ENCODE measurements at places on chromosomes 11 and 22. TPM values are rescaled to one million over a fixed set of nuclear protein-coding genes. Genes with fewer than 3 reads are reported as not detected.

DNA sequence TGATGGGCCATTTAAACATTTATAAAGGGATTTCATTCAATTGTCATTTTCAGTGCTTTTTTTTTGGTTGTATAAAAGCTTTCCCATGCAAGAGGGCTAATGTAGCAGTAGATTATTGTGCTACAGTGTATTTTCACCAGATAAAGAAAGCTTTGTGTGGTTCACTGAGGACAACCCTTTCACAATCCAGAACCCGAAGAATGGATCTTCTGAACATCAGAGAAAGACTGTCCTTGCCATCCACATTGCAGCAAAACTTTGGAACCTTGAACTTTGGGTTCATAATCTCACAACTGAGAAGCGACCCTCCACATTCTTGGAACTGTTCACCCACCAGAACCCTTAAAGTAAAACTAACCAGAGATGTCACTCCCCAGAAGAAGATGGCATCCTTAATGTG, 9.3 kb downstream of the APOBEC3H start:
- H3K4me1 ChIP-seq: no peaks in the 10 kb centered on the region
- no peak for DNase-seq
- H3K27ac ChIP-seq: no peak overlapping the region
- H3K27me3 ChIP-seq: no peaks in the 10 kb centered on the region

DNA sequence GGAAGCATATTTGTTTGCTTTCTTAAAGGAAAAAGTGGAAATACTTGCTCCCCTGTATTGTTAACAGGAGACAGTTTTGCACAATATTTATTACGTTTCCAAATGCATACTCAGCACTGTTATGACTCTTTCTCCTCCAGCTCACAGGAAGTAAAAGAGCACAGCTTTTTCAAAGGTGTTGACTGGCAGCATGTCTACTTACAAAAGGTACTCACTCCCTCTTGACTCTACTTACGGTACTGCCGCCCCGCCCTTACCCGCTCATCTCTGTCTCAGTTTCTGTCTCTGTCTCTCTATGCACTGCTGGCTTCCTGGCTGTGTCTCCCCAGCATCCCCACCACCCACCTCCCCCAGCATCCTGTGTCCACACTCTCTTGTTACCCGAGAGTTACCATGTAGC, 32.2 kb upstream of the MYO18B start:
- DNase-seq: no peak
- H3K27ac ChIP-seq: no peak overlapping the region
- no peaks in the 10 kb centered on the region for H3K27me3 ChIP-seq
- no peak overlapping the region for H3K4me3 ChIP-seq
- peaks cover 12% of the 10 kb centered on the region for H3K36me3 ChIP-seq
- no peaks in the 10 kb centered on the region for H3K4me1 ChIP-seq

- no peak overlapping the region for H3K4me3 ChIP-seq
- no peaks in the 10 kb centered on the region for H3K36me3 ChIP-seq
- H3K27ac ChIP-seq: peak overlapping the region; percentile 22
- no peaks in the 10 kb centered on the region for H3K27me3 ChIP-seq
These were observed 57.6 kb upstream of the CRYBB3 start for GRCh38 chr22:25142102-25142501.

DNA sequence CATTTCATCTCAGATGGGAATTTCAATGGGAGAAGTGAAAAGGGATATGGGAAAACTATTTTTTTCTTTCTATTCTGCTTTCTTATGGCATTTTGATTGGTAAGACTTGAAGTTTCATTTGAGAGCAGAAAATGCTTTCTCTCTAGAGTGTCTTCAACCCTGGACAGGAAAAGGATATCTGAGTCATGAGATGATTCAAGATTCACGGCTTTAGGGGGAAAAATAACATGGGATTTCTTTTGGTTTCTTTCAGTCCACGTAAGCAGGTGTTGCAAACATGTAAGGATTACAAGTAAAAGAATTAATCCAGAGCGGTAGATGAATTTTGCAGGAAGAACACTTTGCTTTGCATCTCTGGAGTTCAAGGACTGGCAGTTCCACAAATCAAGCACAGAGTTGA, 1001.0 kb upstream of the TENM4 start:
- no peak overlapping the region for H3K27ac ChIP-seq
- no peak for DNase-seq
- no peak overlapping the region for H3K4me3 ChIP-seq
- no peaks in the 10 kb centered on the region for H3K36me3 ChIP-seq
- no peaks in the 10 kb centered on the region for H3K27me3 ChIP-seq
- no peaks in the 10 kb centered on the region for H3K4me1 ChIP-seq

The CRYBB3 gene
- 0.50 TPM for total RNA-seq

The CARD16 gene
- total RNA-seq: 23.0 TPM

- DNase-seq: no peak
- peaks cover 13% of the 10 kb centered on the region for H3K4me1 ChIP-seq
- H3K27ac ChIP-seq: no peak overlapping the region
- no peaks in the 10 kb centered on the region for H3K36me3 ChIP-seq
- no peaks in the 10 kb centered on the region for H3K27me3 ChIP-seq
- H3K4me3 ChIP-seq: no peak overlapping the region
These were observed 3.4 kb upstream of the RASD2 start for GRCh38 chr22:35537232-35537631.

The SYCE3 gene
- total RNA-seq: 7.2 TPM

The TCN1 gene
- total RNA-seq: not detected

- H3K4me3 ChIP-seq: no peak overlapping the region
- no peaks in the 10 kb centered on the region for H3K36me3 ChIP-seq
- no peaks in the 10 kb centered on the region for H3K4me1 ChIP-seq
- no peaks in the 10 kb centered on the region for H3K27me3 ChIP-seq
- H3K27ac ChIP-seq: no peak overlapping the region
These were observed 248.8 kb downstream of the RAB38 start for GRCh38 chr11:87926250-87926970.

GRCh38 chr22:22397292-22397870, 111.2 kb downstream of the ZNF280B start:
- peak overlapping the region; percentile 59 for H3K27ac ChIP-seq
- no peaks in the 10 kb centered on the region for H3K36me3 ChIP-seq
- no peak overlapping the region for H3K4me3 ChIP-seq
- peaks cover 4% of the 10 kb centered on the region for H3K4me1 ChIP-seq

The LYVE1 gene
- 457 TPM for total RNA-seq

- no peak for DNase-seq
- no peaks in the 10 kb centered on the region for H3K4me1 ChIP-seq
- H3K36me3 ChIP-seq: no peaks in the 10 kb centered on the region
These were observed 8.1 kb upstream of the MOB2 start for GRCh38 chr11:1494650-1495049.

GRCh38 chr11:80816966-80817365, 1376.1 kb upstream of the TENM4 start:
- no peak overlapping the region for H3K27ac ChIP-seq
- no peak for DNase-seq
- no peaks in the 10 kb centered on the region for H3K4me1 ChIP-seq
- H3K36me3 ChIP-seq: no peaks in the 10 kb centered on the region
- no peak overlapping the region for H3K4me3 ChIP-seq
- no peaks in the 10 kb centered on the region for H3K27me3 ChIP-seq

GRCh38 chr22:33555814-33556522, 364.3 kb downstream of the LARGE1 start:
- no peaks in the 10 kb centered on the region for H3K27me3 ChIP-seq
- no peak for DNase-seq
- H3K27ac ChIP-seq: no peak overlapping the region

The TAGLN gene
- total RNA-seq: 935 TPM

DNA sequence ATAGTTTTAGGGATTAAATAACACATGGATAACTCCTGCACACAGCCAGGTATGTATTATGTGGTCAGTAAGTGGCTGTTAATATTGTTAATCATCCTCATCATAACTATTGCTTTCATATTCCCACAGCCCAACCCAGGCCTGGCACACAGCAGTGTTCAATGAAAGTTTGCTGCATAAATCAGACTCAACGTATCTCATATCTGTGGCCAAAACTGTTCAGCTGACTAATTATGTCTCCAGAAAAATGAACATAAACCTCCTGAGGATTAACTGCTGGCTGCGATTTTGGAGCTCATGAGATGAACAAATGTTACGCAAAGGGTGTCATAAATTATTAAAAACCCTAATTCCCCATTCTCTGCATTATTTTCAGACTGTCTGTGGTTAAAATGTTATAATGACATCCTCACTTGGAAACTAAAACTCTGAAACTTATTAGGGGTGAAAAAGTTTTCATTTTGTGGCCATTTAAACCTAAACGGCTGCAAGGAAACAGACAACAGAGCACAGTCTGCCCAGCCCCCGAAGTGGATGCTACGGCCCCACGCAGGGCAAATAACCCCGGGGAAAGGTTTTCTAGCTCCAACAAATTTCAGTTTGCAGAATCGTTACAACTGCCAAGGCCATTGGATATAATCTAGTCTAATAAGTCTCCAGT, 17.3 kb downstream of the ABCC8 start:
- H3K4me3 ChIP-seq: no peak overlapping the region
- no peaks in the 10 kb centered on the region for H3K27me3 ChIP-seq
- no peaks in the 10 kb centered on the region for H3K4me1 ChIP-seq
- no peak for DNase-seq
- H3K27ac ChIP-seq: no peak overlapping the region

- no peaks in the 10 kb centered on the region for H3K27me3 ChIP-seq
- DNase-seq: no peak
- H3K27ac ChIP-seq: no peak overlapping the region
- H3K36me3 ChIP-seq: no peaks in the 10 kb centered on the region
These were observed 33.5 kb downstream of the ETS1 start for GRCh38 chr11:128553662-128554362.

GRCh38 chr22:44940130-44940529, 69.7 kb downstream of the PHF21B start:
- no peaks in the 10 kb centered on the region for H3K4me1 ChIP-seq
- no peaks in the 10 kb centered on the region for H3K27me3 ChIP-seq
- no peak overlapping the region for H3K4me3 ChIP-seq
- no peak overlapping the region for H3K27ac ChIP-seq
